ENCODE measurements at places on chromosomes 11 and 22. TPM values are rescaled to one million over a fixed set of nuclear protein-coding genes. Genes with fewer than 3 reads are reported as not detected.

DNA sequence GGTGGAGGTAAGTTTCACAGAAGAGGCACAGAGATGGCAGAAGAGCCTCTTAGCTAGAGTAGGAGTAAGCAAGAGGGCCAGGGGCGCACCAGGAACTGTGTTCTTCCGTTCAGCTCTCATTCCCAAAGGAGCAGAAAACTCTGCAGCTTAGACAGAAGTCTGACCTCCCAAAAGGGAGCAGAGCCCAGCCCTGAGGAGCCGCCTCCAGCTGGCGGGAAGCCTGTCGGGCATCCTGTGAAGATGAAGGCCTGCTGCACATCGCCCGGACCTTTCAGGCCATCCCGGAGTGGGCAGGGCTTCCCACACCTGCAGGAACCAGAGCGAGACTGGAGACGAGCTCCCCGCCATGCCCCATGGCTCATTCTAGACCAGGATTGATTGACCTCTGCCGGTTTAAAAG lies 1102.8 kb downstream of the BRD1 start:
- DNase-seq = no peak

- no peak for DNase-seq
Observed at GRCh38 chr11:84648471-84648870, 978.7 kb downstream of the DLG2 start.

GRCh38 chr11:61533039-61533375 lies 24.5 kb downstream of the LRRC10B start:
- DNase-seq = no peak

DNA sequence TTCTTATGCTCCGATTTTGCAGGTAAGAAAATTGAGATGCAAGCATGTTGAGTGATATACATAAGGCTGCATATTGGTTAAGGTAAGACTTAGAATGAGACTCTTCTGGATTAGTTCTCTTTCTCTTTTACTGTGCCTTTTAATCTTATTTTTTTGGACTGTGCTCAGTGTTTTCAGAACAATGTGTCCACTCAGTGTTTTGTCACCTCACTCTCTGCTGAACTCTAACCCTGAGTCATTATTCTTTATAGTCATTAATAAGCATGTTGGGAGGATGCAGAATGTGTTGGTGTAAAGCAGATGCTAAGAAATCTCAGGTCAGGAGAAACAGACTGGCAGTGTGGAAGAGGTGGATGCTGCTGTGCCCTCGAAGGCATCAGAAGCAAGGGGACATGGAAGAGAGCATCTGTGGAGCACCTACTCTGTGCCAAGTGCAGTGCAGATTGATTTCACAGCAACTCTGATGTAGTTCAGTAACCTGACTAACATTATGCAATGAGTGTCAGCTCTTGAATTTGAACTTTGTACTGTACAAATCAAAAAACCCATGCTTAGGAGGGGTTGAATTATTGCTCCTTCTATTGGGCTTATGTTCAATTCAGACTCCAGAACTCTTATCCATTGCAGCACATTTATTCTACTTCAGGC lies 80.7 kb upstream of the LARGE1 start:
- no peak for DNase-seq

GRCh38 chr11:11960687-11961086 lies 47.7 kb downstream of the DKK3 start:
- DNase-seq = peak; percentile 14

GRCh38 chr11:74844072-74844471 lies 95.4 kb downstream of the RNF169 start:
- no peak for DNase-seq

GRCh38 chr22:21624120-21624879 lies 5.5 kb downstream of the YDJC start:
- DNase-seq = no peak

- no peak for DNase-seq
Observed at GRCh38 chr11:6566704-6567370, 36.6 kb downstream of the RRP8 start.

Gene OR5D14
- total RNA-seq = not detected

Gene HORMAD2
- total RNA-seq = 0.21 TPM

- no peak for DNase-seq
Observed at GRCh38 chr11:105181521-105181920, 42.0 kb upstream of the CARD18 start.

Gene BTG4
- total RNA-seq = not detected

DNA sequence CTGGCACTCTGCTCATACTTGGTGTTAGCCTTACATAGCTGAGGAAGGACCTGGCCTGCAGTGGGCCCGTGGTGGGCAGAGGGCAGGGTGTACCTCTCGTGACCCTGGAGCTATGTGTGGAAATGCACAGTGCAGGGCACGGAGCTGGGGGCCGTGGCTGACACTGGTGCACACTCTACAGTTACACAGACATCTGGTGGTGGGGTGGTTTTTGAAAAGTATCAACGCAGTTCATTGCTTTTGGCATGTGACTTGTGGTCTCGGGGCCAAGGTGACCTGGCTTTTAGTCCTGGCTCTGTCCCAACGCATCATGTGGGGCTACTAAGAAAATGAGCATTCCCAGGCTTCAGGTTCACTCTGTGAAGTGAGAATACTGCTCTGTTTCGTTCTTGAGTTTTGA lies 553.6 kb downstream of the NTM start:
- DNase-seq = no peak

- no peak for DNase-seq
Observed at GRCh38 chr11:69497221-69497787, 15.8 kb downstream of the LINC01488 start.

DNA sequence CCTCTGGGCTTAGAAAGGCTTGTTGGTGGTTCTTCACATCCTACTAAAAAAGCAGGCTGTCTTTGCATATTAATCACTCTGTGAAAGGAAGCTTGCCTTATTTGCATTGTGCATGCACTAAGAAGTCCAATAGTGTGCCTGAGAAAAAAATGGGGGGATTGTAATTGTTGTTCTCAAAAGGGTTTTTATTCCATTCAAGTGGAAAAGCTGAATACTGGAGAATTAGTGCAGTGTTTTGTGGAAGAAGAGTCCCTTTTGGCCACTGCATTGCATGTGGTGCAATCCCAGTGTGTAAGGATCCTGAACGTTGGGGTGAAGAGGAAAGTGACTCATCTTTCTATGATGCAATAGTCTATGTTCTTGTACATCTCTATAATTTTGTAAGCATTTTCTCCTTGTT lies 16.5 kb downstream of the NCAM1 start:
- DNase-seq = no peak

DNA sequence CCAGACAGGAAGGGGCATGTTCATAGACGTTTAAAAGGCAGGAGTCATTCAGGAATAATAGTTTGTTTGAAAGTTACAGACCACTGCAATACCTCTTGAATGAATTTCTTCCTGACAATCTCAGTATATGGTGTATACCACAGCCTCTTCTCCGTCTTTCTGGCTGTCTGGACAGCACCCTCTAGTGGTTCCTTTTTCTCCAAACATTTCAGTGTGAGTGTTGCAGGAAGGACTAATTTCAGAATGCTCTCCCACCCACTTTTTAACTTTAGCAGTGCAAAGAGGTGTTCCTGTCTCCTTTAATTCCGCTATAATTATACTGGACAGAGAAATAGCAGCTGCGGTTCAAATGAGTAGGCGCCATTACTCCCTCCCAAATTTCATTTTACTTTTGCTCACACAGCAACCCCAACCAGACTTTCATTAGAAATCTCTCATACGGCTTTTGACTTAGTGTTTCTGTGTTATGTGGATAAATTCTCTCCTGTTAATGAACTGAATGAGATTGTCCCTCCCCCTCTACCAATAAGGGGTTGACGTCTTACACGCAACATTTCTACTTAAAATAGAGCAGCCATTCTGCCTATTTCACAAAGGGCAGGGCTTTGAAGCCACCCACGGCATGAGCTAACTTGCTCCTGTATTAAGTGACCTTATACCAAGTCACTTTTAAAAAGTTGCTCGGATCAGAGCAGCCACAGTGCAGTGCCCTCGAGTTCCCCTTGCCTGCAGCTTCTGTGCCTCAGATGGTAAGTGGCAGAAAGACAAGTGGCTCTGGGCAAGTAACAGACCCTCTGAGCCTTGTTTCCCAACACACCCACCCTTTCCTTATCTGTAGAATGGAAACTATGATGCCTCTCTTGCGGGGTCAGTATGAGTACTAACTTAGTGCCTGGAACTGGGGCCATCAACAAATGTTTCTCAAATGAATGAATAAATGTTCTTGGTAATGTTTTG lies 368.6 kb downstream of the OPCML start:
- no peak for DNase-seq

DNA sequence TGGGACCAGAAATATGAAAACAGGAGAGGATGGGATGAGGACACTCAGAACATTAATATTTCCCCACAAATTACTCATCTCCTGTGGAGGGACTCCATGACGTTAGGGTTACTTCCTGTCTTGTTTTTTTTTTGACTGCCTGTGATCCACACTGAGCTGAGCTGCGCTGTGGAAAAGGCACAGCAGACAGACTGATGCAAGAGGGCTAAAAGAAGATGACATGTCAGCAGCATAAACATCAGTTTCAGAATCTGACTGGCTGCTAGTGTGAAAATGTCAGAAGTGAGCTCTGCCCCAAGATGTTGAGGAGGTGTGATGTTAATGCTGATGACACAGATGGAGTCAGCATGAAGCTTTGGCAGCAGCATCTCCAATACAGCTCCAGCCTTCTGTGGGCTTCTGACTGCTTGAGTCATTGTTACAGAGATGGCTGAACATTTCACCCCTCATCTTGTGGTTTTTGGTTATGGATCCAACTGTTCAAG lies 286.8 kb downstream of the BLID start:
- no peak for DNase-seq

DNA sequence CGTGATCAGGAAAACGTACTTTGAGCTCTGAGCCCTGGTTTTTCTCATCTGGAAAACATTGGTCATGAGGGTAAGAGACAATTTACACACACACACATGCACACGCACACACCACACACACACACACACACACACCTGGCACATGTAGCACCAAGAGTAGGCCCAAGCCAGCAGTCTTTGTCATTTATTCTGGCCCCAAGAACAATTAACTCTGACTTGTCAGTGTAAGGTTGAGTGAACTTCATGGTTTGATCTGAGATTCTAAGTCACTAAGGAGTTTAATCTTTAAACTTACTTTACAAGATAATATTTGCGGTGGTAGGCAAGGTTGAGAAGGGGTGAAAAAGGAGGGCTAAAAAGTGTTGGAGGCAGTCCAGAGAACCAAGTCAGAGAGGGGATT lies 44.1 kb downstream of the MMP20 start:
- DNase-seq = no peak

Gene BIRC2
- total RNA-seq = 33.3 TPM

Gene CECR2
- 0.18 TPM for total RNA-seq

DNA sequence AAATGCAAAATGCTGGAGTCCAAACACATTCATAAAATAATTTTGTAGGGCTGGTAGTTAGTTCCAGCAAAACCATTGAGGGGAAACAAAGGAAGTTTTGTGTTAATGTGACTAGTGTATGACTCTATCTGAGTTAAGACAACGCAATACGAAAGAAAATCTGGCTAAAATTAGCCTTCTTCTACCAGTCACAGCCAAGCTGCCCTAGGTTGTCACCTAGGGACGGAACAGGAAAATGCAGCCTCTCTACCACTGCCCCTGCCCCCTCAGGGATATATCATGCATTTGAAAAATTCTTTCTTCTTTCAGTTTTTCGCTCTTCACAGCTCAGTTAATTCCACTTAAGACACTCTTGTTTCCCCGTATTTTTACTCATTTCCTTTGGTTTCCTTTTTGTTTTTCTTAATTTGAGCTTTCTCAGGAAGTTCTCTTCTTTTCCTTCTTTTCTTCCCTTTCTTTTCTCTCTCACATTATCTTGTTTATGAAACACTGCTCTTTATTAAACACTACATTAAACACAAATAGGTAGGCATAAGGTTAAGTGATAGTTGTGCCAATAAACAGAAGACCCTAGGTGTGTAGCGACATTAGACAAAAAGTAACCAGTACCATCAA lies 30.6 kb downstream of the KIRREL3 start:
- no peak for DNase-seq

Gene PDGFB
- 1.2 TPM for total RNA-seq

- DNase-seq = no peak
Observed at GRCh38 chr11:79062814-79063762, 377.7 kb downstream of the TENM4 start.

Gene CDC42BPG
- total RNA-seq = 0.29 TPM

Gene CRYAB
- not detected for total RNA-seq

Gene PGR
- total RNA-seq = not detected

DNA sequence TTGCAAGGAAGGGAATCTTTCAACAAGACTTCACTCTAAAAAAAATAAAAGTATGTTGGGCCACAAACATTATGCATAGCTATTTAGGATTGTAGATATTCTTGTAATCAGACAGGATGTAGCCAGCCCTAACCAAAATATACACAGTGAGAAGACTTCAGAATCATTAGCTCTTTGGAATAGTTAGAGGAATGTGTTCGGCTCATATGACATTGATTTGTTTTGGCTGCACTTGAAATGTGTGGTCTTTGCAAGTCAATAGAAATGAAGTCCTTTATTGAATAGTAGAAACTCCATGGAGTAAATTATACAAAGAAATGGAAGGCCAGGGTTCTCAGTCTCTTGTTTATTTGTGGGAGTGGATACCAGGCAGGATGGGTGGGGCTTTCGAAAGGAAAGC lies 692.1 kb downstream of the NTM start:
- DNase-seq = no peak

- peak; percentile 6 for DNase-seq
Observed at GRCh38 chr11:8813658-8814057, 97.3 kb upstream of the AKIP1 start.

DNA sequence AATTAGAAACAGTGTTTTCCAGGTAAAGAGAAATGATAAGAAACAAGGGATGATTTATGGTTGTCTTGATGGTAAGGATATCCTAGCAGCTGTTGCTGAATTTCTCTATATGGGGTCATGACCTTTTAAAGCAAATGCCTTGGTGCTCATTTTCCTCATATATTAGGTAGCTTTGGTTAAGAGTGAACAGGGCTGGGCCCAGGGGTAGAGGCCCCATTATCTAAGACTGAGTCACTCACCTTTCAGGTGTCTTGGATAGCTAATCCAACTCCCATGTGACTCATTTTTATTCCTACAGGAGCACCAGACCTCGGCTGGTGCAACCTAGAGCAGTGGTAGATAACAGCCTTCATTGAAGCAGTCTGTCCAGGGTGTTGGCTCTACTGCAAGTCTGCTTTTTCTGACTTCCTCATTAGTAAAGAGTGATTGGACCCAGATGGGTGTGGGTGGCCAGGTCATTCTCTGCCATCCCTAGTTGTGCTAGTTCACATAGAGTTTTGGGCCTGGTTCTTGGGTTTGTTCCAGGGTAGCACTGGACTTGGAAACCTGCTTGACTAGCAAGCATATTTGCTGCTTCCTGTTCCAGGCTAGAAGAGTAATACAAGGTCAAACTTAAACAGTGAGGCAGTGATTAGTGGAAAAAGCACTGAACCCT lies 37.4 kb downstream of the CTNND1 start:
- no peak for DNase-seq

DNA sequence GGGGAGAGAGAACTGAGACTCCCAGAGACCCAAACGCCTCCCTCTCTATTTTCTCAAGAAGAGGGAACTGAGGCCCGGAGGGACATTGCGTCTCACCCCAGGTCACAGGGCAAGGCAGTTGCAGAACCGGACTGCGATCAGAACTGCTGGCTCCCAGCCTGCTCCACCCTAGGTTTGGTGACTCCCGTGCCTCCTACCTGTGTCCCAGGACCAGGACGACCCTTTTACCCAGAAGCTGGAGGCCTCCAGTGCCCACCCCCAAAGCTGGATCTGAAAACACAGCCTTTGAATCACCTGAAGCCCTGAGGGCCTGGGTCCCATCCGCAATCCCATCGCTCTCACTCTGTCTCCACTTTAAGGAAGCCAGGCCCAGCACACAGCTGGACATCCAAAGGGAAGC lies 1.4 kb downstream of the GSTT4 start:
- DNase-seq = no peak

Gene TEX54
- 1.3 TPM for total RNA-seq

GRCh38 chr11:70226183-70226582 lies 23.1 kb downstream of the FADD start:
- DNase-seq = no peak

- DNase-seq = peak; percentile 58
Observed at GRCh38 chr11:71489311-71490043, 36.5 kb downstream of the NADSYN1 start.
